ENCODE measurements at places on chromosomes 4 and X. TPM values are rescaled to one million over a fixed set of nuclear protein-coding genes. Genes with fewer than 3 reads are reported as not detected.

The TGIF2LX gene
- total RNA-seq, result not detected

The WDR17 gene
- 2.5 TPM for total RNA-seq

The CFI gene
- 21.1 TPM for total RNA-seq

DNA sequence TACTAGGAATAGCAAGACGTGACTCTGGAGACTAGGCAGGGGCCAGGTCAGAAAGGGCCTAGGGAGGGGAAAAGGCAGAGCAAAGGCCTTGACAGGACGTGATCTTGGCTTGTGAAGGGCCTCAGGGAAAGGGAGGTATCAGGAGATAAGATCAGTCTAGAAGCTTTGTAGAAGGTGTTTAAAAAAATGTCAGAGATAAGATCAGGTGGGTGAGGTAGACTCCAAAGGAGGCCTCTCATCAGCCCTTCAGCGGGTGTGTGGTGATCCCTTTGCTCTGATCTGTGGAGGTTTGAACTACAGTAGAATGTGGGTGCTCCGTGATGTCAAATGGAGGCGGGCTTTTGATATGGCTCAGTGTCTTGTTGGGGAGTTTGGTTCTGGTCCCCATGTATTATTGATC is 78.8 kb upstream of the PRPS1 start:
- no peak for DNase-seq

- DNase-seq, result no peak
Measured at GRCh38 chr4:84931274-84931673, 35.2 kb downstream of the WDFY3 start.

GRCh38 chr4:84964995-84965552 is 1.4 kb downstream of the WDFY3 start:
- DNase-seq, result no peak

DNA sequence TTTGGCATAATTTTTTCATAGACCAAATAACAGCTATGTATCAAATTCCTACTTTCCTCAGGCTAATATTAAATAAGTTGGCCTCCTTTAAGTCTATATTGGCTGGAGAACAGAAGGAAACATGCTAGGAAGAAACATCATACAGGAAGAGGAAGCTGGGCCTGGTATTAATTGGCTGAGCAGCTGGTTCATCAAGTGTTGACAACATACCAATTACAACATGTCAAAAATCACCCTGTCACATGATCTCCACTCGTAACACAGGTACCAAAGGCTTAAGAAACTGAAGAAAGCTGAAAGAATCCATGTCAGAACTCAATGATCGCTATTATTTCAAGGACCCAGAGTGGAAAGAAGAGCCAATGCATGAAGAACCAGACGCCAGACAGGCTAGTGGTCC is 10.5 kb downstream of the WDFY3 start:
- no peak for DNase-seq

- peak; percentile 72 for DNase-seq
Measured at GRCh38 chr4:145619639-145619996, 433 bp downstream of the MMAA start.

DNA sequence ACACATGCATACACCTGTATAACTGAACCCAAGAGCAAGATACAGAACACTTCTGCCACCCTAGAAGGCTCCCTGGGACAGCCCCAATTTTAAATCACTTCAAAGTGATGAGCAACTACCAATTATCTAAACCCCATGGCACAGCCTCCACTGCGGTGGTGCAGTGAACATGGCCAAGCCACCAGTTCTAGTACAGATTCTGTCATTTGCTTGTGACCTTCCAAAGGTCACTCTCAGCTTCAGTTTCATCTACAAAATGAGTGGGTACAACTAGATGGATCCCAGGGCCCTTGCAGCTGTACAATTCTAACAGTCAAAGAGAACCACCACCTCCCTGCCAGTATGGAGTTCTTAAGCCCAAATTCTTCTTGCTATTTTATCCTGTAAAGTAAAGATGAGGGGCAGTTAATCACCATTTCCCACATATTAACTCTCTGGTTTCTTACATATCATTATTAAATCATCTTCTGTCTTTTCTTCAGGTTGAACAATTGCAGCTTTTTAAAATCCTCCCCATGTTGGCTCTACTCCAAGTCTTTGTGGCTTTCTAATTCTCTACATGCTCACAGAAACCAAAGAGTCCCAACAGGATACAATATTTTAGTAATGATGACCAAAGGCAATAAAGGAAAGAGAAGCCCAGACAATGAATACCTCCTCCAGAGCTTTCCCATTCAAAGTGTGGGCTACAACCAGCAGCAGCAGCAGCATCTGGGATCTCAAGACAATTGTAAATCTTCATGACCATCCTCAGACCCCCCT is 39.0 kb upstream of the GPM6B start:
- no peak for DNase-seq

DNA sequence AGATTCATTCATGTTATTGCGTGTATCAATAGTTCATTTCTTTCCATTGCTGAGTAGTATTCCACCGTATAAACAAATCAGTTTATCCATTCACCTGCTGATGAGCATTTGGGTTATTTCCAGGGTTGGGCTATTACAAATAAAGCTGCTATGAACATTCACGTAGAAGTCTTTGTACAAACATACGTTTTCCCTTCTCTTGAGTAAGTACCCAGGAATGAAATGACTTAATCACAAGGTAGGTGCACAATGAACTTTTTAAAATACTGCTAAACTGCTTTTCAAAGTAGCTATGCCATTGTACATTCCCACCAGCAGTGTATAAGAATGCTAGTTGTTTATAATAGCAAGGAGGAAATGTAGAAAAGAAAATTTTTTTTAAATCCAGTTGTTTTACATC is 35.9 kb downstream of the SYTL4 start:
- DNase-seq, result no peak

All from posterior vena cava (tissue), 2 donors.